ENCODE measurements at places on chromosomes 2 and 18.

GRCh38 chr2:7598402-7598801, 681.2 kb downstream of the RNF144A start:
- no peak for DNase-seq

DNA sequence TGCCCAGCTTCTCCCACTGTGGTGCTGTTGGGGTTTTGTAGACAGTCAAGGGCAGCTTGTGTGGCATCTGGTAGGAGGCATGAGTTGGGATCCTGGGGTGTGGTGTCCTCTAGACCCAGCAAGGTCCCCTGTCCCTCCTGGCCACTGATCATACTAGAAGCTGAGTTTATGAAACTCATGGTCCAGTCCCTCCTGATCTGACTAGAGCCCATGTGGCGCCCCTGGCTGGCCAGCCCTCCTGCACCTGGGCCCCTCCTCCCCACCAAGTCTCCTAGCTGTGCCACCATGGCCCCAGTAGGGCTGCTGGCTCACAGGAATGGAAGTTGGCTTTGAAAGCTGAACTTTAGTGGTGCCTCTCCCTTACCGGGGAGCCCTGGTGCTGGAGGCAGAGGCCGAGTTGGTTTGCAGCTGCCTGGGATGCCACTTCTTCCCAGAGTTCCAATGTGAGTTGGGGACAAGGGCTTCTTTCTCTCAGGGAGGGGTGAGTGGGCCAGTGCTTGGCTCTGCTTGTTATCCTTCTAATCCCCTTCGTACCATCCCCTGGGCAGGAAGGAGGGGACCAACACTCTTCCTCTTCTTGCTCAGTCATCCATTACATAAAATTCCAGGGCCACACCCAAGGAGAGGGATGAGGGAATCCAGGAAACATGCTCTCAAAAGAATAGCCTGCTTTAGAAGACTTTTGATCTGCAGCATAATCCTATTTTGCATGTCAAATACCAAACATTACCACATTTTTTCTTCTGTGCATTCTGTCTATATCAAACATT, 37.5 kb upstream of the HAAO start:
- no peak for DNase-seq

DNA sequence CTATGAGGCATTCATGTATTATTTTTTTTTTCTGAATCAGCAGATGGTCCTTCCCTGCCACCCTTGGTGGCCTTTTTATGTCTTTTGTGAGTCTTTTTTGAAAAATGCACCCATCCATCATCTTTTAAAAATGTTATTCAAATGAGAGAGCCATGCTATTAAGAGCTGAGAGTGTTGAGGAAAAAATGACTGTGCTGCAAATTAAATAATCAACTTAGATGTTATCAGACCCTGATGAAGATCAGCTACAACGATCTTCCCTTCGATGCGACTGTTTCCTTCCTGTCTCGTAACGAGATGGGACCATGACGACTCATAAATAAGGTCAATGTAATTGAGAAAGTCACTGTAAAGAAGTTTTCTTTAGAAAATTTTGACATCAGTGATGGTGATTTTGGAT, 44.4 kb downstream of the TRIB2 start:
- no peak for DNase-seq

GRCh38 chr2:240603846-240604245, 17.3 kb downstream of the CAPN10 start:
- DNase-seq = no peak

DNA sequence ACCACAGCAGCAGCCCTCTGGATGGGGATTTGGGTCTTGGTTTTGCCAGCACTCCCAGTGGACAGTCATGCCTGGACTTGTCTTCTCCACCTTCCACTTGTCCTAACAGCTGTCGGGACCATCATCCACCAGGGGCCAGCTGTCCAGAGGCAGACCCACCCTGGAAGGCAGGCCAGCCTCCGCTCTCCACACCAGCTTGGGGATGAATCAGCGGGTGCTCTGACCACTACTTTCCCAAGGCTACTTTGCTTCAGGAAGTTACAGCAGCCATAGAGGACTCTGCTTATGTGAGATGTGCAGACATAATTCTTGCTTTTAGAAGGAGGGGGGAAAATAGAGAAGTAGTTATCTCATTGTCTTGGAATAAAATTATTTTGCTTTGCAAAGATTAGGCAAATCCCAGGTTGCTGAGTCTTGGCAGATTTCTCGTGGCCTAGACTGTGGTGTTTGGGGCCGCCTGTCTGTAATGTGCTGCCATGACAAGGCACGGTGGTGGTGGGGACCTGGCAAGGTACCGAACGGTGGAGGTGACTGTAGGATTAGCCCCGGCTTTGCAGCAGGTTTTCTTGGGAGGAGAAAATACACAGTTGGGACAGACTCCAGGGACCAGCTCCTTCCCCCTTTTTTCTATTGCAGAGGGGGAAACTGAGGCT, 148.7 kb downstream of the AGAP1 start:
- DNase-seq = no peak

DNA sequence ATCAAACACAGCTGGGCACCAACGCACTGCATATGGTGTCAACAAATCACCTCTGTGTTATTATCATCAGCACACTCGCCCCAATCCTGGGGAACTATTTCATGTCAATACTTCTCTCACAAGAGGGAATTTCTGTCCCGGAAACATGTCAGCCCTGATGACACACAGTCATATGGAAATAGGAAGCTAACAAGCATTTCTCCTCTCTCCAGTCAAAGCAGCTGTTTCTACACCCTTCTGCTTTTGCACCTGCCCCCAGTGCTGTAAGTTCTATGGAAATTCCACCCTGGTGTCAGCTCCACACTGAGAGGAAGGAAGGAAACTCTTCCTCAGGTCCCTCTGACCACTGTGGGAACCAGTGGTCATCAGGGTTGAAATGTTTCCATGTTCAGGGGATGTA, 447.6 kb upstream of the ID2 start:
- no peak for DNase-seq

DNA sequence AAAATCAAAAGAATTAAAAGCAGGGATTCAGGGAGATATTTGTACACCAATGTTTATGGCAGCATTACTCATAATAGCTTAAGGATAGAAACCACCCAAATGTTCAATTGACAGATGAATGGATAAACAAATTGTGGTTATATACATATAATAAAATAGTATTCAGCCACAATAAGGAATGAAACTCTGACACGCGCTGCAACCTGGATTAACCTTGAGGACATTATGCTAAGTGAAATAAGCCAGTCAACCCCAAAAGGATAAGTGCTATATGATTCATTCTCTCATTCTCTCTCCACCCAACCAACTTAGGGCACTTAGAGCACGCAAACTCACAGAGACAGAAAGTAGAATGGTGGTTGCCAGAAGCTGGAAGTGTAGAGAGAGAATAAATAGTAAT, 216.8 kb upstream of the SLC14A2 start:
- DNase-seq = no peak

GRCh38 chr2:11530864-11531465, 2.9 kb upstream of the GREB1 start:
- DNase-seq = no peak

DNA sequence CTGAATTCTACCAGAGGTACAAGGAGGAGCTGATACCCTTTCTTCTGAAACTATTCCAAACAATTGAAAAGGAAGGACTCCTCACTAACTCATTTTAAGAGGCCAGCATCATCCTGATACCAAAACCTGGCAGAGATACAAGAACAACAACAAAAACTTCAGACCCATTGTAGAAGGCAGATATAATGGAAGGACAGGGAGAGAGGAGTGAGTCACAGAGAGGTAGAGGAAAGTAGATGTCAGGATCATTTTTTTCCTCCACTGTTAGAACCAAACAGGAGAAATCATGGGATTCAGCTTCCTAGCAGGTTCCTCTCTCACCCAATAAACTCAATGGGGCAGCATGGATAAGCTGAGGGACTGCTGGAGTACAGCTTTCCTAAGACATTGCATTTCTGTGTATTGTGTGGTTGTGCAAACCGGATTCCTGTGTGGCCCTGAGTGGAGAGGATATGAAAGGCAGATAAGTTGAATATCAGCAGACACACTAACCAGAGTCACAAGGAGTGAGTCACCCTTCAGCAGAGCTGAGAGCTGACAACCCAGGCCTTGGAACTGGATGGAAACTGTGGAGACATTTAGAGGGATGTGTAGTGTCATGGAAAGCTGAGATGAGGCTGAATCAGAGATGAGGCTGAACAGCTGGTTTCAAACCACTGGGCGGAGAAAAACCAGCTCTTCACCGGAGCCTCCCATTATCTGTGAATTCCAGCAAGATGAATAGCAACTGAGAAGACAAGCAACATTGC, 60.9 kb upstream of the MMADHC start:
- DNase-seq = no peak

- DNase-seq = no peak
Observed at GRCh38 chr18:75358928-75359327, 68.6 kb downstream of the SMIM21 start.

- DNase-seq = no peak
Observed at GRCh38 chr2:28002181-28002580, 111.7 kb downstream of the BABAM2 start.

- DNase-seq = no peak
Observed at GRCh38 chr2:105886687-105887086, 142.0 kb downstream of the NCK2 start.

- no peak for DNase-seq
Observed at GRCh38 chr2:225788571-225789094, 389.1 kb downstream of the NYAP2 start.

- DNase-seq = no peak
Observed at GRCh38 chr2:183709829-183710228, 585.6 kb downstream of the NUP35 start.

- DNase-seq = no peak
Observed at GRCh38 chr2:76298041-76298440, 587.3 kb upstream of the GCFC2 start.

DNA sequence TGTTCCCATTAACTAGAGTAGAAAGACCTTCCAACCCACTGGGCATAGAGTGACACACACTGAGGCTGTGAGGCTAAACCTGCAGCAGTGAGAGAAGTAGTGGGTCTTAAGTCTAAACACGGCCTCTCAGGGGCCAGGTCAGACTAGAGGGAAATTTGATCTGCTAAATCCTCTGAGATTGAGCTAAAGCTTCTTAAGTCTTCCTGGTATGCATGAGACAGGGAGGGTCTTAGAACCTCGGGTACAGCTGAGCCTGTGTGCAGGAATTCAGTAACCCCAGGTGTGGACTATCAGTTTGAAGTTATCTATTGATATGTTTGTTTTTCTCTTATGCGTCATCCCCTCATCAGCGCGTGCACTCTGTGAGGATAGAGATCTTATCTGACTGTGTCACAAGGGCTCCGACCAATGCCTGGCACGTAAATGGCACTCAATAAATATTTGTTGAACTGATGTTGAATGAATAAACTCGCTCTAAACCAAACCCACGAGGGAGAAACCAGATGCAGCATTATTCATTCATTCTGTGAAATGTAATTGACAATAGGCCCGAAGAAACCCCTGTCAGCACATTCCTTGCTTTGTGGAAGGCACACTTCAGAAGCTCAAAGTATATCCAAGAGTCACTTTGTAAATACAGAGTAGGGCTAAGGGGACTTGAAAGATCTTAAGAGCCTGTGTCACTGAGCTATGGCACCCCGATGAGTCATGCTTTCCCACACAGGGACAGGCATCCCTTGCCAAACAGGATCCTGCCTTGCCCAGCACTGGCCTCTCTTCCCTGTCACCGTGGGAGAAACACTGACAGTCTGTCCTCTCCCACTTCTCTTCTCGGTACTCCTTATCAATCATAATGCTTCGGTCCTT, 21.7 kb upstream of the RAB10 start:
- no peak for DNase-seq

DNA sequence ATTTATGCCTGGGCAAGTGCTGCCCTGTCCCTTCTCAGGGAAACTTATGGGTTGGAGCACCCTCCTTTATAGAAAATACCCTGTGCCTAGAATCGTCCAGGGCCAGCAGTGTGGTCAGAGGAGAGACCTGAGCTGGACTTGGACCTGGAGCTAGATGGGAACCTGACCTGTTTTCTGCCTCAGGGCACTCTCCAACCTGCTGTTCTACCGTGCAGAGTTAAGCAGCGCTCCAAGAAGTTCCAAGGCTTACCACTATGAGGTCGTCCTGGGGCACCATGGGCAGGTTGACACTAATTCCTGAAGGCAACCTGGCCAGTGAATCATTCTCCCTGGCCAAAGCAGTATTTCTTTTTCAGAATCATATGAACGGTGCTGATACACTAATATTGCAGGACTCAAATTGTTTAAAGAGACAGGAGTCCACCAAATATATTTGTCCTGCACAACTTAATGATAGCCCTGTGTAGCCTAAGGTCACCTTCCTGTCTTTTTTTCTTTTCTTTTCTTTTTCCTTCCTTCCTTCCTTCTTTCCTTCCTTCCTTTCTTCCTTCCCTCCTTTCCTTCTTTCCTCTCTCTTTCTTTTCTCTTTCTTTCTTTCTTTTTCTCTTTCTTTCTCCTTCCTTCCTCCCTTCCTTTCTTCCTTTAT, 455.4 kb upstream of the HNMT start:
- DNase-seq = no peak

- DNase-seq = no peak
Observed at GRCh38 chr2:44744961-44745892, 196.3 kb upstream of the SIX3 start.

DNA sequence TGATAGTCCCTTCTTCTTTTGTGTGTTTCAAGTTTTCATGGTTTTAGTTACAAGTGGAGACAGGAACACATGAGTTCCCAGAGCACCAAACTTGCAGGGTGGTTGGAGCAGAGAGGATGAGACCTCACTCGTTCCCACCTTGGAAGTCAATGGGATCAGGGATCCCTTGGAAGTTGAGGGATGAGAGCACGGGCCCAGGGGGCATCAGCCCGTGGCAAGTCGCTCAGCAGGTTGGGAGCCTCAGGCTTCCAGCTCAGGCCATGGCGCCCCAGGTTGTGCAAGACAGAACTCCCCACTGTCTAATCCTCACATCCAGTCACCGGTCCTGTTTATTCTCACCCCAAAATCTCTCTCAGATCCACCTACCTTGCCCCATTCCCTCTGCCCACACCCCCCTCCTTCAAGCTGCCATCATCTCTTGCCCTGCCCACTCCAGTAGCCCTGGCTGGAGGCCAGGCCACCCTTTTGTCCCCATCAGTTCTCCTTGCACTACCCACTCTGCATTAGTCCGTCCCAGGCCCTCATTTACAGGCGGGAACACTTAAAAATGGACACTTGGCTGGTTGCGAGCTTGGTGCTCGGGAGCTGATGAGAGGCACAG, 37.6 kb upstream of the FOSL2 start:
- no peak for DNase-seq

GRCh38 chr2:237281836-237282306, 132.1 kb downstream of the COL6A3 start:
- no peak for DNase-seq

- DNase-seq = no peak
Observed at GRCh38 chr2:69612200-69612599, 31.3 kb downstream of the AAK1 start.

Measured in effector memory CD8-positive, alpha-beta T cell (primary cell).